ENCODE measurements at places on chromosomes 13 and 19.

DNA sequence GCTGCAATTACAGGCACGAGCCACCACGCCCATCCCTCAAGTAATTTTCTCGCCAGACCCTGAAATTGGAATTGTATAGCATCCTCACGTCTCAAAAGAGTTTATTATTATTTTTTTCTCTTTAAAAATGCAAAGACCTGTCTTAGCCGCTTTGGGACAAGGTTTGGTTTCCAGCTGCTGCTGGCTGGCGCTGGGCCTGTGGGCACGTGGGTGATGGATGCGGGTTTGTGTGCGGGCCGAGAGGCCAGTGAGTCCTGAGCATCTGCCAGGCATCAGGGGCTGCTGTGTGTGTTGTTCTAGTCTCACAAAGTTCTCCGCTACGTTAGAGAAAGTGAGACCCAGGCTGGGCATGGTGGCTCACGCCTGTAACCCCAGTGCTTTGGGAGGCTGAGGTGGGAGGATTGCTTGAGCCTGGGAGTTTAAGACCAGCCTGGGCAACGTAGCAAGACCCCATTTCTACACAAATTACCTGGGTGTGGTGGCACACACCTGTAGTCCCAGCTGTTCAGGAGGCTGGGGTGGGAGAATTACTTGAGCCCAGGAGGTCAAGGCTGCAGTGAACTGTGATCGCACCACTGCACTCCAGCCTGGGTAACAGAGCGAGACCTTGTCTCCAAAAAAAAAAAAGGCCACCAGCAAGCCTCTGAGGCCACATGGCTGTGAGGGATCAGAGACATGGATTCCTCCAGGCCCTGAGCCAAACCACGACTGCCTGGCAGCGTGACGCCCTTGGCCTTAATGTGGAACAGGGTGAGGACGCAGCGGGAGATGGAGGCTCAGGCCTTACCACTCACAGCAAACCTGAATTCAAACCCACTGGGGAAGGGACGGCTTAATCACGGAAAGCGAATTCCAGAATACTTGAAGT is 4.7 kb upstream of the TMPRSS9 start:
- no peak for DNase-seq

GRCh38 chr19:58492265-58492664 is 16.1 kb downstream of the ZNF446 start:
- no peak for DNase-seq

DNA sequence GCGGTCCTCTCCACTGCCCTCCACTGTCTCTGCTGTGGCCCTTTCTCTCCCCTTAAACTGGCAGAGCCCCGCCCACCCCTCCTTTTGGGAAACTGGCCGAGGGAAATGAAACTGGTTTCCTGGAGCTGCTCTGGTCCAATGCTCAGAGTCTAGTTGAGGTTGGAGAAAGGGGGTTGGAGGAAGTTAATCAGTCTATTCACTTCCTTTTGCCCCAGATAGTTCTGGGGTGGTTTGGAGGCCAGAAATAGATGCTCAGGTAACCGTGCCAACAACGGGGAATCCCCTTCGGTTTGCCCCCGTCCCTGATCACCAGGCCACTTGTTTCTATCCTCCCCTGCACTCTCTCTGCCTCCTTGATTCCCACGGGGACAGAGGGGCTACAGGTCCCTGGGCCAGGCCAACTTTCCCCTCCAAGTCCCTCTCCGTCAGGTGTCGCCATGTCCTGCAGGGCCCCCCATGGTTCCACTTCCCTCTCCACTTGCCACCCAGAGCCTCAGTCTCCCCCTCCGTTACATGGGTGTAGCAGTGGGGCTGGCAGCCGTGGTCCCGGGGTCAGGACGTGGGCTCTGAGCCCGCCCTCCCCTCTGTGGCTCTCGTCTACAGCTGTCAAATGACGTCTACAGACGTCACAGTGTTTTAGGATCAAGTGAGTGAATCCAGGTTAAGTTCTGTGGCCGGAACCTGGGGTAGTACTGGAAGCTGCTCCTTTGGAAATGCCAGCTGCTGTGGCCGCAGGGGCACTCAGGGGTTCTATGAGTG is at the start of gene IL4I1:
Gene IL4I1 (minus strand): TSS at position 25 of the 759 bp plus-strand sequence. CDS start 727 bp downstream, outside the sequence.
- DNase-seq, result peak; percentile 45

GRCh38 chr13:41811588-41812021 is 149.3 kb downstream of the VWA8 start:
- DNase-seq, result no peak

- DNase-seq, result no peak
Measured at GRCh38 chr13:51339952-51340732, 651 bp downstream of the SERPINE3 start.

DNA sequence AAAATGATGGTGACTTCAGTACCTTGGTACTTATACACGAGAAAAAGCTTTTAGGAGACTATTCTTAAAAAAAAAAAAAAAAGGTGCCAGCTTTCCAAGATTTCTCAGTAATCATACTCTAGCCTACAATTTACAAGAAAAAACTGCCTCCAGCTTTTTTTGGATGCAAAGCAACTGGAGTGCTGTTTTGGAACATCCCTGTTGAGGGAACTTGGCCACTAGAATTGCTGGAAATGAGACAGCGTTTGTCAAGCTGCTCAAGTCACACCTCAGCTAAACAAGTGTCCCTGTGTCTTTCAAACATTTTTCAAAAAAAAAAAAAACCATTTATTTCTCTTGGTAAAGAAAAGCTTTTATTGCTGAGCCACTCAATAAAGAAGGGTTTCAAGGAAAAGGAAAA is 413.1 kb upstream of the ARGLU1 start:
- no peak for DNase-seq

DNA sequence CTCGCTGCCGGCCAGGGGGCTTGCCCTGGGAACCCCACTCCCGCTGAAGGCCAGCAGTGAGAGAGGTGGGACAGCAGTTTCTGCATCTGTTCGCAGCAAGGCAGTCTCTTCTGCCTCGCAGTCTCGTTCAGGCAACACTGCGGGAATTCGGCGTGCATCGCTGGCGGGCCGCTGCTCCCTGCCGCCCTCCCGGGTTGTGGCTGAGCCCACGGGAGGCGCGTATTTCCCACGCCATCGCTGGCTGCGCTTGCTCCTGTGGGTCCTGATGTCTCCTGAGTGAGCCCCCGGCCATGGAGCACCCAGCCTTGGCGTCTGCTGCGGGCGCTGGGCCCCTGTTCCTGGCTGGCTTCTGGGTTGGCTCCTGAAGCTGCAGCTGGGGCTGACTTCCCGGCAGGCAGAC is 227.9 kb downstream of the TEX29 start:
- DNase-seq, result no peak

GRCh38 chr19:44959691-44960090 is 4.5 kb downstream of the CLPTM1 start:
- no peak for DNase-seq

DNA sequence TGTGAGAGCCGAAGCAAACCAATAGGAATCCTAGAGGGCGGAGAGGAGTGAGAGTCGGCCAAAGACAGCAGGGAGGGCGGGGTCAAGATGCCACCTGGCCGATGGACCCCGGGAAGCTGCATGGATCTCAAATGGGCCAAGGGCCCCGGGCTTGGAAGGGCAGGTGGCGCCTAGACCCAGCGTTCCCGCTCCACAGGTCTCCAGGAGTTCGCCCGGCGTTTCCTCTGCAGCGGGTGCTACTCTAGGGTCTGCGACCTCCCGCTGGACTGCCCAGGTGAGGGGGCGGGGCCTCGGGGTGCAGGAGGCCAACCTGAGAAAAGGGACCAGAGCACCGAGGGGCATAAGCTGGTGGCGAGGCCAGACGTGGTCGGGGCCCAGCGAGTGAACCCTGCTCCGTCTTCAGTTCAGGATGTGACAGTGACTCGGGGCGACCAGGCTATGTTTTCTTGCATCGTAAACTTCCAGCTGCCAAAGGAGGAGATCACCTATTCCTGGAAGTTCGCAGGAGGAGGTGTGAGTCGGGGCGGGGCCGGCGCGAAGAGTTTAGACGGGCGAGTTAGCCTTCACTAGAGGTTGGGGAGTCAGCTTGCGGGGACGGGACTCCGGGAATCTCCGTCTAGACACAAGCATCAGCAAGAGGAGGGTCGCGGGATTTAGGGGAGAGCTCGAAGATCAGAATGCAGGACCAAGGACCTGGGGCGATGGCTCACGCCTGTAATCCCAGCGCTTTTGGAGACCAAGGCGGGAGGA is 9.9 kb downstream of the SPACA6 start:
- DNase-seq, result no peak

- no peak for DNase-seq
Measured at GRCh38 chr19:16033136-16033530, 43.2 kb upstream of the TPM4 start.

GRCh38 chr13:47678201-47678968 is 322.7 kb downstream of the SUCLA2 start:
- no peak for DNase-seq

- no peak for DNase-seq
Measured at GRCh38 chr13:35566340-35566739, 89.9 kb upstream of the MAB21L1 start.

DNA sequence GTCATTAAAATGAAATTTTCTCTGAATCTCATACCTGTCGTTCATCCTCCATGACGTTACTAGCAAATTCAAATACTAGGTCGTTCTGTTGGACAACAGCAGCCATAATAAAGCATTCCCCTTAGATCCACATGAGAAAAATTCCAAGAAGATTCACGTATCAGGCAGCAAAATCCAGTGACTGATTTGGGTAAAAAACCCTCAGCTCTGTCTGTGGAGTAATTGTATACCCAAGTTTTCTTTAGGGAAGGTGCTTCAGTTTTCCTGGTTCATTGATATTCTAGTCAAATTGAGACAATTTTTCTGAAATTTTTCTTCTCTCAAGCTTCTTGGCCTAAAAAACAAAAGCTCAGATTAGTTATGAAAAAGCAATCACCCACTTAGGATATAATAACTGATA is 37.2 kb downstream of the ELF1 start:
- DNase-seq, result no peak

GRCh38 chr19:6059988-6060599 is 50.2 kb downstream of the RFX2 start:
- DNase-seq, result no peak

DNA sequence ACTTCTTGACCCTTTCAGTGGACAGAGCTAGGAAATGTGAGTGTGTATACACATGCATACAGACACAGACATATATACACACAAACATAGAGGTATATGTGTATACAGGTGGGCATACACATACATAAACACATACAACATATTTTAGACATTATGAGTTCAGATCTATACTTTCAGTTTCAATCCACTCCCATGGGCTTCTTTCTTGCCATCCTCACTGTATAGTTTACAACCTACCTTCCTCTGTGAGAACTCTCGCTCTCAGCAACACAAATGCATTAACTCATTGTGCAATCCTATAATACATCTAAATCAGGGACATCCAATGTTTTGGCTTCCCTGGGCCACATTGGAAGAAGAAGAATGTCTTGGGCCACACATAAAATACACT is 21.2 kb upstream of the SCEL start:
- DNase-seq, result no peak

- no peak for DNase-seq
Measured at GRCh38 chr19:42198676-42199439, 18.6 kb downstream of the DEDD2 start.

DNA sequence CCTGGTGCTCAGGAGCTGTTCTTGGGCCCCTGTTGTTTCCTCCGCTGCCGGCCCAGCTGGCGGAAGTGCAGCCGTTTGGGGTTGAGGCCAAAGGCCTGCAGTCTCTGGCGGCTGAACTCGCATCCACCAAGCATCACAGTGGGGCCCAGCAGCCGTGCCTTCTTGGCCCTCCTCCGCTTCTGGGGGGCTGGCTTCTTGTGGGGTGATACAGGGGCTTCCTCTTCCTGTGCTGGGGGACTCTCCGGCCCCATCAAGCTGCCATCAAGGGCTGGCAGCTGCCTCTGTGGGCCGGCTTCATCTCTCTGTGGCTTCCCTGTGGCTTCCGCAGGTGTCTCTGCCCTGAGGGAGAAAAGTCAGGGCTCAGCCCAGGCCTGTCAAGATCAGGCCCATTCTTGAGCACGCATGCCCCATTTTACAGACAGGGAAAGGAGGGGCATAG is 10.3 kb downstream of the ATG4D start:
- no peak for DNase-seq

GRCh38 chr13:75415694-75416093 is 66.3 kb downstream of the TBC1D4 start:
- DNase-seq, result no peak

- no peak for DNase-seq
Measured at GRCh38 chr13:45015300-45015699, 26.0 kb downstream of the GPALPP1 start.

- DNase-seq, result no peak
Measured at GRCh38 chr13:47119575-47120235, 222.9 kb upstream of the HTR2A start.

DNA sequence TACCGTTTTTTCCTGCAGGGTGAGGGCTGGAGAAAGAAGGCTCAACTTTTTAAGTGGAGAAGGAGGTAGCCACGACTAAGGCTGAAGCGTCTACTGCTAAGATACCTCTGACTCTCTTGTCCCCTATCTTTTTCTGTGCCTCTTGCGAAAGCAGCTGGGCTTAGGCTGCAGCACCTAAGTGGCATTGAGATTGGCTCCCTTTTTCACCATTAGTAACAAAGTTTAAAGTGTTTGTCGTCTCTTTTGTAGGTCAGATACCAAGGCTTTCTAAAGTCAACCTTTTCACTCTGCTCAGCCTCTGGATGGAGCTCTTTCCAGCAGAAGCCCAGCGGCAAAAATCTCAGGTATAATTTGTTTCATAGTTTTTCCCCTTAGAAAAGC is 887 bp downstream of the CDADC1 start:
- DNase-seq, result no peak

DNA sequence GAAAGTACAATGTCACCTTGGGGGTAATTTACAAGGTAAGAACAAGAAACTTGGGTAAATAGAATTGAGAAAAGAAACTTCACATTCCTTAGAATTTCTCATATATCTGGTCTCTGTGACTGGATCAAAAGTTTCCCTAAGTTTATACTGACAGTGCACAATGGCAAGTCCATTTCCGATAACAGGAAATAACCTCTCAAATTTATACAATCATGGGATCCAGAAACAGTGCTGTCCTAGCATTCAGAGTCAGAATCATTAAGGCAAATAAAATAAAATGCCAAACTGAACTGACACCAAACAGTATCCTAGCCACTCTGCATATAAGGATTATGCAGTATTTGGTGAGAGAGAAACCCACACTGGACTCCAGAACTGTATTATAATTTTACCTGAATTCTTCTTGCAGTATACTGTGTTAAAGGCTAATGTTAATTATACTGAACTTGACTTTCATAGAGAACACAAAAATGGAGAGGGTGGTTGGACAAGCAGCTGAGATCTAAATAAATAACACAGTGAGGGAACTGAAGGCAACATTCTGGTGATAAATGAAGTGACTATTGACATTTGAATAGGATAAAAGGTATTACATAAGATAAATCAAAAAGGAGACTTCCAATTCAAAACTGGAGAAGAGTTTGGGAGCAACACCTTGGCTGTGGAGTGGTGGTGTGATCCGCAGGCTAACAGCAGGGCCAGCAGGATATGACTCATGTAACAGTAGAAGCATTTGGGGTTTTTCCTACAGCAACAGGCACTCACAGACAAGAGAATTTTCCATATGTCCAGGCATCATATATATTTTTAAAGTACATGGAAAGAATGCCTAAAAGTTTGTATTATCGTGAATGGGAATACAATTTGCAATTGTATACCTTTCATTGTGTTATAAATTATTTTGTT is 932.5 kb upstream of the MIR17HG start:
- DNase-seq, result no peak
